ENCODE measurements at places on chromosomes 7 and 10.

- DNase-seq: no peak
These were observed 2.9 kb upstream of the PALD1 start for GRCh38 chr10:70475661-70476060.

DNA sequence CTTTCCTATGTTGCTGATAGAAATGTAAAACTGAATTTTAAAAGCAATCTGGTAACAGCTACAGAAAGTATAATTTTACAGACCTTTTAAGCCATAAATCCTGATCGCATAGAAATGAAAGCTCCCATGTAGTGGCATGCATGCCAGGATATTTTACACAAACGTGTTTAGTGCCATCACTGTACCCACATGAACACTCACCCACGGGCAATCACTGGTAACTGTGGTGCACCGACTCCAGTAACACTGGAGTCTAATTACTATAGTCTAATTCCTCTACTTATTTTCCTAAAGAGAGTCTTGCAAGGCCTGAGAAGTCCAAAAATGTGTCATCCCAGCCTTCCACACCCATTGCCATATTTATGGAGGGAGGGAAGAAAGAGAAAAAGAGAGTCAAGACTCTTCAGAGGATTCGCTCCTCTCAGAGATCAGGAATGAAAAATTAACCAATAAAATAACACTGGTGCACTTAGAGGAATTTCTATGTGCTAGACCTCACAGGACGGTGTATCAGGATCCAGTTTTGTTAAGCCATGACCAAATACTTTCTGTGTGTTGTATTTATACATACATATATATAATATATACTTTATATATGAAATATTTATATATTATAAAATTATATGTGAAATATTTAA lies 48.9 kb upstream of the AKR1C1 start:
- DNase-seq: no peak

DNA sequence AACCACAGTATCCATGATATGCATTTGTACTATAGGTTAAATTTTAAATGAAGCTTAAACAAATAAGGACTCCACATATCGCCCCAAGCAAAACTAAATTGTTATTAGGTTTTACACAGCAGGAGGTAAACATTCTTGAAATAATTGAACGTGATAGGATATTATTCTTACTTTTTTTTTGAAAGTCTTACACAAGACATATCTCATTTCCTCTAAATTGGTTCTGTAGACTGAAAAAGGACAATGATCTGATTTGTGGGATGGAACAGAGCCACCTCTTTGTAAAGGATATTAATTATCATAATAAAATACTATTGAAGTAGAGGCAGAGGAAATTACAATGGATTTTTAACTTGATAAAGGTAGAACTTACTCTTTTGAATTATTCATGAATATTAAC lies 155.1 kb upstream of the SEMA3D start:
- no peak for DNase-seq

GRCh38 chr10:77082601-77083252 lies 554.9 kb downstream of the KCNMA1 start:
- no peak for DNase-seq

- DNase-seq: no peak
These were observed 126.6 kb upstream of the LSM8 start for GRCh38 chr7:118057404-118057803.

- no peak for DNase-seq
These were observed 23.4 kb upstream of the ABCB4 start for GRCh38 chr7:87498893-87499292.

DNA sequence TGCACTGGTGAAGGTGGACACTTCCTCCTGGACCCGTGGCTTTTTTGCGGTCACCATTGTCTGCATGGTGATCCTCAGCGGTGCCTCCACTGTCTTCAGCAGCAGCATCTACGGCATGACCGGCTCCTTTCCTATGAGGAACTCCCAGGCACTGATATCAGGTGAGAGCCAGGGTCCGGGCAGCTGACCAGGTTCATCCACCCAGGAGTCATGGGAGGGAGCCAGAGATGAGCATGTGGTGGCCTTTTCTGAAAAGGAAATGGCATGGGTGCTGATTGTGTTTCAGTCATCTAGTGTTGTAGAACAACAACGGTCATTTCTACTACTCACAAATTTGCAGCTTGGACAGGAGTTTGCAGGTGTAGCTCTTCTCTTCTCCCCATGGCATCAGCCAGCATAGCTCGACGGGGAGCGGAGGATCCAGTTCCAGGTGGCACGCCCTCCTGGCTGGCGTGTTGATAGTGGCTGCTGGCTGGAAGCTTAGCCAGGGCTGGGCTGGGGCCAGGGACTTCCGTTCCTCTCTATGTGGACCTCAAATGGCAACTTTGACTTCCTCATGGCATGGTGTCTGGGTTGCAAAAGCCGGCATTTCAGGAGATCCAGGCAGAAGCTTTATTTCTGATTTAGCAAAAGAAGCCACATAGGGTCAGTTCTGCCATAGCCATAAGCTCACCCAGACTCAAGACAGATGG lies 32.7 kb downstream of the SLC29A3 start:
- no peak for DNase-seq

DNA sequence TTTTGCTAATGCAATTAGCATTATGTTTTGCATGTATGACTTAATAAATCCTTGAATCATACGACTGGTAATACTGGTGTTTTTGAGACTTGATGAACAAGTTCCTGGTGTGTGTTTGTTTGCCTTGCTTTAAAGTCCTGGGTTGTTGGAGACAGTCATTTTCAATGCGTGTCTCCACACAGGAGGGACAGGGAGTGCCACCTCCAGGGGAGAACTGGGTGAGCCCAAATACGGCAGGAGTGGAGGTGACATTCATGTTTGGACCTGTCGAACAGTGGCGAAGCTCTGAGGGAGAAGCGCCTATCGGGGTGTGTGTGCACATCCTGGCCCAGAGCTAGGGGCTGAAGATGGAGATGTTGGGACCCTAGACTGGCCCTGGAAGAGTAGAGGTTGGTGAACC lies 43.8 kb downstream of the DAGLB start:
- DNase-seq: no peak

DNA sequence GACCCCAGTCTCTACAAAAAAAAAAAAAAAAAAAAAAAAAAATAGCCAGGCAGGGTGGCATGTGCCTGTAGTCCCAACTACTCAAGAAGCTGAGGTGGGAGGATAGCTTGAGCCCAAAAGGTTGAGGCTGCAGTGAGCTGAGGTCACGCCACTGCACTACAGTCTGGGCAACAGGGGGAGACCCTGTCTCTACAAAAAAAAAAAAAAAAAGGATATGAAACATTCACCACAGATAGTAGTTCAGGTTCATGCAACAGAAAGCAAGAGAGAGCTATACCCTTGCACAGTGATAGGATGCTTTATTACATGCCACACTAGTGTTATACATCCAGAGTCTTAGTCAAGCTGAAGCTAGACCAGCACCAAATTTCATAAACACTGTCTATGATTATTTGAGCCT lies 148.4 kb upstream of the KAT6B start:
- DNase-seq: no peak

GRCh38 chr10:103845972-103846371 lies 9.4 kb downstream of the SH3PXD2A start:
- DNase-seq: no peak

GRCh38 chr10:24993237-24993958 lies 22.6 kb downstream of the ENKUR start:
- no peak for DNase-seq

DNA sequence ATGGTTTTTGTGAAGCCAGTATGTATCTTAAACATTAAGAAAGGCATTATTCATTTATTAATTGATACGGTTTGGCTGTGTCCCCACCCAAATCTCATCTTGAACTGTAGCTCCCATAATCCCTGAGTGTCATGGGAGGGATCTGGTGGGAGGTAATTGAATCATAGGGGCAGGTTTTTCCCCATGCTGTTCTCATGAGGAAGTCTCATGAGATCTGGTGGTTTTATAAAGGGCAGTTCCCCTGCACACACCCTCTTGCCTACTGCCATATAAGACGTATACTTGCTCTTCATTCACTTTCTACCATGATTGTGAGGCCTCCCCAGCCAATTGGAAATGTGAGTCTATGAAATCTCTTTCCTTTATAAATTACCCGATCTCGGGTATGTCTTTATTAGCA lies 28.1 kb downstream of the OTUD1 start:
- DNase-seq: no peak

GRCh38 chr10:102555781-102556328 lies 52.1 kb downstream of the SUFU start:
- no peak for DNase-seq

- DNase-seq: no peak
These were observed 13.2 kb upstream of the SCIN start for GRCh38 chr7:12557282-12557681.

- DNase-seq: no peak
These were observed 153.1 kb upstream of the MEOX2 start for GRCh38 chr7:15839416-15840100.

DNA sequence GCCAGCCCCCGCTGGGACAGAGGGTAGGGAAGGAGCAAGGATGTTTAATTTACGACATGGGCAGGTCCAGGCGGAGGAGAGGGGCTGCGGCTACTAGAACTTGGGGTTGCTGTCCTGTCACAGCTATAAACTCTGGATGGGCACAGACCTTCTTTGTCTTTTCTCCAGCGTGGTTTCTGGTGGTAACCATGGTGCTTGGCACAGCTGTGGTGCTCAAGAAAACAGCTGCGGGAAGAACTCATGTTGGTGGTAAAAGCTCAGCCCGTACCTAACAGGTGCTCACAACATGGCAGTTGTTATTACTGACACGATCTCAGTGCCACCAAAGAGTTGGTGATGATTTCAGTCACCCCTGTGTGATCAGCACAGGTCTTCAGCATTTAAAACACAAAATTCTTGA lies 13.8 kb downstream of the BAIAP2L1 start:
- no peak for DNase-seq

DNA sequence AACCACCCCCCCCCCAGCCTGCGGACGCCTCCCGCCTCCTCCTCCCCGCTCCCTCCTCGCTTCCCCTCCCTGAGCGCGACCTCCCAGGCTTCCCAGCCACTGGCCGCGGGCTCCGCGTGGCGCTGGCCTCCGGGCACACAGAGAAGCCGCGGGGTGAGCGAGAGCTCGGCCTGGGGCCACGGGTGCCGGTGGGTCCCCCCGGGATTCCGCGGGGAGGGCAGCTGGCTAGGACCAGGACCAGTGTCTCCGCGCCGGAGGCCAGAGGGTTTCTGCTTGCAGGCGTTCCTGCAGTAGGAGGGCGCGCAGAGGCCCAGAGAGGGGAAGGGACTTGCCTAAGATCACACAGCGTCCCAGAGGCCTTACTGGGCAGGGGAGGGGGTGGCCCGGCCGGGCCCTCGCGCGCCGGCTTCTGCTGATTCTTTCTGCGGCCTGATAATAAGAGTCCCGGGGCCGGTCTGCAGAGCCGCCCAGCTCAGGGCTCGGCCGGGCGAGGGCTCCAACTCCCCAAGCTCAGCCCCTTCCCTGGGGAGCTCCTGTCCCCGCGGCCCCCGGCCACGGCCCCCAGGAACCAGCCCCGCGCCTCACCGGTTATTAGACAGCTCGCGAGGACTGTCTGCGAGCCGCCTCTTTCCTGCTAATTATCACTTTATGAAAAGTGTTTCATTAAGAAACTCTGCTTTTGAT lies 10.1 kb downstream of the UNCX start:
- DNase-seq: no peak

- DNase-seq: no peak
These were observed 87.4 kb upstream of the TNS3 start for GRCh38 chr7:47669178-47669891.

GRCh38 chr10:58894929-58895328 lies 281.5 kb upstream of the PHYHIPL start:
- no peak for DNase-seq

- DNase-seq: no peak
These were observed 174.7 kb upstream of the TNRC18 start for GRCh38 chr7:5598261-5598761.

DNA sequence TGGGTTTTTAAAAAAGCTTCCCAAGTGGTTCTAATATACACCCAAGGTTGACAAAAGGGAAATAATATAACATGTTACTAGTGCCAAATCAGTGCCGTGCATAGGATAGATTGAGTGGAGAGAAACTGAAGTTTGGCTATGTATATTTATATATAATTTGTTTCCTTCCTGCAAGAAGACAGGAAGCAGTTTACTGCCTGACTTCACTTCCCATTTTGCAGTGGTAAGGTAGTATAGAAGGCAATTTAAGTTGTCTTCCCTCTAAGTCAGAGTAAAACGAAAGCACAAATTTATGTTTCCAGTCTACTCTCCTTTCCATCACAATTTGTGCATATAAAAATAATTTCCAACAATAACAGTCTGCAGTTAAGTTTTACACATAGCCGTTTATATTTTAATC lies 3.4 kb upstream of the HYCC1 start:
- DNase-seq: no peak

DNA sequence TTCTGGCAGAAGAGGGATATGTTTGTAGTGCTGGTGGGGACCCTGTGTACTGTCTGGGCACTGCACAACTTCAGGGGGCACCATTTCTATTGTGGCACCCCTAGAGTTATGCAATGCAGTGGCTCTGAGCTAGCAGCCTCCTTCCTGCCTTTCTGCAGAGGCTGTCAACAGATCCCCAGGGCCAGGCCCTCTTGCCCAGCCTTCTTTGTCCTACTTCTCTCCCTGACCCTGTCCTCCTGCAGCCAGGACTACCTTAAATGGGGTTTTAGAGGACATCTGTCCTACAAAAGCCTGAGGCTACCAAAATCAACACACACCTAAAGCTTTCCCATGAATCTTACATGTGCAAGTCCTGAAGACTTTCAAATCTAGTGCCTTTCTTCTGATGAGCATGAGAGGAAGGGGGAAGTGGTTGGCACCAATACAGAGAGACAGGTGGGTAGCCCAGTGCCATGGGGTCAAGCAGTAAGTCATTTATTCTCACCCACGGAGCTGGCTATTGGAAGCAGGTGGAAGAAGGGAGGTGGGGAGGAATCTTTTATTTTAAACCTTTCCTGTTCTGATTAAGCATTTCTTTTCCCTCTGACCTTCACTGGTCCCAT lies 2.4 kb downstream of the SPOCK2 start:
- no peak for DNase-seq

All from NCI-H1092 (cell line).